ENCODE measurements at places on chromosomes 2 and 18.
A peak's percentile ranks its signal among the peaks of the same experiment; 100 is the strongest.

DNA sequence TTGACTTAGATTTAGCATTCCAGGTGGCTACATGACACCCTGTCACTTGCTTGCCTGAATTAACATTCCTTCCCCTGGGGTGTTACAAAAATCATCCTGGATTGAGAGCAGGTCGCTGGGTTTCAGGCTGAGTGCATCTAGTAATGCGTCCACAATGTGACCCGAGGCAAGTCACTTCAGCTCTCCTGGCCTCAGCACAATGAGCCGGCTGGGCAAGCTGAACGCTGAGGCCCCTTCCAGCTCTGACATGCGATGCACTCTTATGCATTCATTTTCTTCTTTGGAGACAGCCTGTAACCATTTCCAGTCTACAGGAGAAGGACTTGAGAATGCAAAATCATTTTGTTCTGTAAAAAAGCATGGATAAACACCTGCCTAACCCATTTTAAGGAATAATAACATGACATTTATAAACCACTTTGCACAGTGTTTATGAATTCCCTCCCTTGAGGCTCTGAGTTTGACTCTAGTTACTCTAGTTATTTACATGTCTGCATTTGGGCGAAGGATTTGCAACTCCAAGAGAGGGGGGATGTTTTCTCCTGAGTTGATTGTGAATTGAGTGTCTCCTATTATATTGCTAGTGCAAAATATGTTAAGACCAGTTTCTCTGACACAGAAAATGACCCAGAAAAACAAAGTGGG, 63.0 kb upstream of the CPO start:
- DNase-seq: no peak

- no peak for DNase-seq
Measured at GRCh38 chr2:203510941-203511305, 24.2 kb downstream of the RAPH1 start.

DNA sequence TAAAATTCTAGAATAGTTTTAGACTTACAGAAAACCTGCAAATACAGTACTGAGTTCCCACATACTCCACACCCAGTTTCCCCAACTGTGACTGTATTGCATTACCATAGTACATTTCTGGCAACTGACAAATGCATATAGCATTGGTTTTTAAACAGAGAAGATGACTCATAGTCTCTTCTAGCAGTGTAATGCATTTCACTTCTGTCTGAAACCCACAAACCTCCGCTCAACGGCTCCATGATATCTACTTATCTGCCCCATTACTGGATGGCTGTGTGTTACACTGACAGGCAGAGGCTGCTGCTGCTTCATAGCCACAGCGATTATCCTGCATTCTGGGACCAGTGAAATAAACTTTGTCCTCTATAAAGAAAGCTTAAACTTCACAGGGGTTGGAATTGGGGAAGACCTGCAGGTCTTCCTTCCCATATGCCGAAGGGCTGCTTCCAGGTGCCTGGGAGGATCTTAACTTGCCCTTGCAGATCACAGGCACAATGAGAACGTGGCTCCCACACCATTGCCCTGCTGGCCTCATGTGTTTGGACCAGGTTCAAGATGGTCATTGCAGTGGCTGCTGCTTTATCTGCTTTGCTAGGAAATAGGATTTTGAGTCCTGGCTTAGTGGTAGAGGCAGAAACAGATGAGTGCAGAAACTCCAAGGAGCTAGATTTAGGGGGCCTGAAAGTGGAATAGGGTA, 742.6 kb upstream of the HS6ST1 start:
- DNase-seq: no peak

- DNase-seq: no peak
Measured at GRCh38 chr2:147297820-147298219, 547.0 kb upstream of the ACVR2A start.

GRCh38 chr2:222792001-222792611, 68.7 kb upstream of the ACSL3 start:
- no peak for DNase-seq

DNA sequence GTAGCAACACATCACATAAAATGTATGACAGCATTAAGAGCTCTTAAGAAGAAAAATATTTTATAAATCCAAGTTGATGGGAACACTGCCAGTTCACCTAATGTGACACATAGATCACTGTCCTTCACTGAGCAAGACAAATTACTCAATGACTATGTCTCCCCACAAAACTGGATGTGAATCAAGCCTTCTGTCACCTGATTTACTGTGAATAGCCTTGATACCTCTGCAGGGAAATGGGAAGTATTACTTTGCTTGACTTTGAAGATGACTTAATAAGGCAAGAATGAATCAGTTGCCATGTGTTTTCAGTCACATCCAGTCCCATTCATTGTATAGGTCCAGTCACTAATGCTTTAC, 94.6 kb downstream of the NYAP2 start:
- DNase-seq: no peak

DNA sequence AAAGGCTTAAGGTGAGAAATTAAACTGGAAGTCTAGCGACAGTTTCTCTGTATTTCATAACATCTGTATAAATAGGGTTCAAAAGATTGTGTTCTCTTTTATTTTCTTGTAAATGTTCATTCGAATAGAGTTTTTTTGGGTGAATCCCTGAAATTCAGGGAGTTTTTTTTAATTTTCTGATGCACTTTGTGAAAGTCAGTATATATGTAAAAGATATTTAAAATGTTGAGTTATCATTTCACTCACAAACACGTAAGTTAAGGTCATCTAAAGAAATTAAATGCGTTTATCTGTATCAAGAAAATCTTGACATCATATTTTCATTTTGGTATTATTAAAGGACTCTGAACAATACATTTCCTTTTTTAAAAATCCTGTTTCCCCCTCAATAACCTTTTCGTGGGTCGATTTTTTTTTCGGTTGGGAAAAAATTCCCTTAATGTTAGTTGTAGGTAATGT, 3.4 kb downstream of the SP9 start:
- DNase-seq: no peak

DNA sequence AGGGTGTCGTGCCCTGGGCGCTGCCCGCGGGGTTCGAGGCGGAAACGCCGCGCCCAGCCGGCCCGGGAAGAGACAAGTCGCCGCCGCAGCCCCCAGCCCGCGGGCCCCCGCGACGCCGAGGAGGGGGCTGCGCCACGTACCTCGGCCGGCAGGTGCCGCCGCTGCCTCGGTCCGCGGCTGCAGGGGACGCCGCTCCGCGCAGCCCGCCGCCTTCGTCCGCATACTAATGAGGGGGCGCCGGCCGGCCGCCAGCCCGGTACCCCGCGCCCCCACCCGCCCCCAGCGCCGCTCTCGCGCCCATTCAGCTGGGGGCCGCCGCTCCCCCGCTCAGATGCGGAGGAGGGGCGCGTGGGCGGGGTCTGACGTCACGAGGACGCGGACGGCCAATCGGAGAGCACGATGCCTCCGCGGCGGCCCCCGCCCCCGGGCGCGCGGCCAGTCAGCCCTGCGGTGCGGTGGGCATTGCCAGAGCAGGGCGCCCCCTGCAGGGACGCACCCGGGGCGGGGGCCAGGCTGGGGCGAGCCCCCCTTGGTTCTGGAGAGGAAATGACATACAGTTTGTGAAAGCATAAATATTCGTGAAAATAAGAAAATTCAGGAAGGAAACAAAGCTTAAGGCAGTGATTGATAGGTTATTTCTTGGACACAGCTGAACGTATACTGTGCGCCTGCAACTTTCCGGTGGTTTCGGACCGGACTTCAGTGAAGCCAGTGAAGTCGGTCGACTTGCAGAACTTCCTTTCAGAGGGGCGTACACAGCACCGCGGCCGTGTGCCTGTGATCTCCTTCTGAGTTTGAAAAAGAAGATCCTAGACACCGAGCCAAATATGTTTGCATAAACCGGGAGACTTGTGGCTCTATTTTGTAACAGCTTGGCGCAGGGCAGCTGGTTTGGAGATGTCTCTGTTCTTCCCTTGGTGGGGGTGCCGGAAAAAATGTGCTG, at the start of gene ST3GAL5:
Gene ST3GAL5 (minus strand): TSS at position 307 of the 943 bp plus-strand sequence. CDS start 85 bp downstream, at position 222.
- peak; percentile 67 for DNase-seq

- no peak for DNase-seq
Measured at GRCh38 chr2:224440988-224441387, 39.1 kb upstream of the FAM124B start.

DNA sequence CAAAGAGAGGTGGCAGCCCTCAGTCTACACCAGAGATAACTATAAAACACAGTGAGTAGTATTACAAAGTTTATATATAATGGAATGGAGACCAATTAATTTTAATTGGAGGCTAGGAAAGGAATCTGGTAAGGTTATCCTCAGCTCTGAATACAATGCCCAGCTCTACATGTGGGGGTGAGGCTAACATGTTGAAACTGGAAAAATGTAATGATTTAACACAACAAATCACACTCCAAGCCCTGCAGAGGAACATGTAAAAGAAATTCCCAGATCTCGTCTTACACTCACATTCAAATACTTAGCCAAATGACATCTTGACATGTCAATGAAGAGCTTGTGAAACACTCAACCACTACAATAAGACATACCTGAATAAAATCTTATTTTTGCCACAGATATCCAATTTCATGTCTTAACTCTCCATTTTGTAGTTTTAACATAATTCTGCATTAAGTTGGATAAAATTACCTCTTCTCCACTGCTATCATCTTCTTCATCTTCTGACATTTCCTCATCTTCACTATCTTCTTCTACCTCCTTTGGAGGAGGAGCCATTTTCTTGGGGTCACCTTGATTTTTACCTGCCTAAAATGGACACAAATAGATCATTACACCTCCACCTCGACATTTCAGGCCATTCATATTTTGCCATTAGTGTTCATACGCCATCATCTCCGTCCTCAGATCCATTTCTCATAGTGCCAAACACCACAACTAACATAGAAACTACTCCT, 1.4 kb downstream of the NCL start:
- no peak for DNase-seq

GRCh38 chr2:60230037-60230436, 323.4 kb downstream of the BCL11A start:
- no peak for DNase-seq

DNA sequence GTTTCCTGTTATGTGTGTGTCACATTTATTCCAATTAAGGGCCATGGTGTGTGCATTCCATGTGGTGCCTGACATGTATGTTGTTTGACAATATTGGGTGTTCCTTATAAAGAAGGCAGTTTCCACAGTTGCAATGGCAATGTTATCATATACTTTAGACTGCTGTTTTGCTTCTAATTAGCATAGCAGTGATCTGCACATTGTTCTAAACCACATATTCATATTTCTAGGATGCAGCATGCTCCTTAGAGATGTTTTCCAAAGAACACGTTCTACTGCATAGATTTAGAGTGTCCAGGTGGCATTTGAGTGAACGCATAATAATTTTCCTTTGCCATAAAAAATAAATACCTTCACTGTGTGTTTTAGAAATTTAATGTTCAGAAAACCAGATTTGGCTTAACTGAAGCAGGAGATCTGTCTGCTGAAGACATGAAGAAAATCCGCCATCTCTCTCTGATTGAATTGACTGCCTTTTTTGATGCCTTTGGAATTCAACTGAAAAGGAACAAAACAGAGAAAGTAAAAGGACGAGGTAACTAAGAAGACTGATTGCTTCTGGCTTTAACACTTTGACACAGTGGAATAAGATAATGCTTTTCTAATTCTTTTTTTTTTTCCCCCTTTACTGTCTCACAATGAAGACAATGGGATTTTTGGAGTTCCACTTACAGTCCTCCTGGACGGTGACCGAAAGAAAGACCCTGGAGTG, 143.7 kb downstream of the ARHGAP28 start:
- DNase-seq: no peak

DNA sequence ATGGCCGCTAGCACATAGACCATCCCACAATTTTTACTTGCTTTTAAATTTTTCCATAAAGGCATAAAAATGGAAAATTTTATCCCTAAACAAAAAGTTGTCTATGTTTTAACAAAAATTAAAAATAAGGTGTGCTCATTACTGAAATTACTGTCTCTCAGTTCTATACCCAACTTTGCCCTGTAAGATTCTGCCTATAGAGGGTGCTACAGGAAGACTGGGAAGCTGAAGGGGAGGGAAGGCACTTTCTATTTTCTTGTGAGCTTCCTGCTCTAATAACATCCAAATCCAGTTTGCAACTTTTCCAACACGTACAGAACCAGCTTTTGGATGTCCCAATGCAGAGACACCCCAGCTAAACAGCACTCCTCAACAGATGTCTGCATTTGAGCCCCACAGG, 666.9 kb downstream of the PLCL1 start:
- no peak for DNase-seq

GRCh38 chr2:153584244-153584643, 105.7 kb upstream of the RPRM start:
- no peak for DNase-seq

DNA sequence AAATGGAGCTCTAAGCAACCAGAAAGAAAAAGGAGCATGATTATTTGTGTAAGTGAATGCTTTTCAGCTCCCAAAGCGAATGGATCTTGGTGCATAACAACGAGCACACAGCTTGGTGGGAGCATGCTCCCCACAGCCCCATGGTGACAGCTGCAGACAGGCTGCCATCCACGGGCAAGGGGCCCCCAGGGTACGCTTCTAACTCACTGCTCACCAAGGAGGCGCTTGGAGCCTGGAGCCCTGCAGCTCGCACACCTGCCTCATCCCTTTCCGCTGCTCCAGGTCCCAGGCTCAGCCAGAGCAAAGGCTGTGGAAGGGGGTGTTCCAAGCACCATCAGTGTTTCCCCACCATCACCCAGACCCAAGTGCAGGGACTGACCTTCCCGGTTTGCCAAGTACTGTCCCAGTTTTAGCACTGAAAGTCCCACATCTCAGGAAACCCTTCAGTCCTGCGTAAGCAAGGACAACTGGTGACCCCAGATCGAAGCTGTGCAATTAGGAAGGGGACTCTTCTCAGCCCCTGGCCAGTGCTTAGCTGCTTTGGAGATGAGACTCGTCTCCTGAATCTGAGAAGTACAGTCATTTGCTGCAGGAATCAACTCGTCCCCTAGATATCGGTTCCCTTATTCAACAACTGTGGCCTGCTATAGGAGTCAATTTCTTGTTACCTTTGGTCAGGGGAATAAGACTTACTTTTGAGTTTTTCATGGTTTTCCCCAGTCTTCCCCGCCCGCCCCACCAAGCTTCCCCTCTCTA, 50.0 kb upstream of the ATG16L1 start:
- DNase-seq: no peak

- no peak for DNase-seq
Measured at GRCh38 chr2:141455211-141455826, 675.5 kb downstream of the LRP1B start.

DNA sequence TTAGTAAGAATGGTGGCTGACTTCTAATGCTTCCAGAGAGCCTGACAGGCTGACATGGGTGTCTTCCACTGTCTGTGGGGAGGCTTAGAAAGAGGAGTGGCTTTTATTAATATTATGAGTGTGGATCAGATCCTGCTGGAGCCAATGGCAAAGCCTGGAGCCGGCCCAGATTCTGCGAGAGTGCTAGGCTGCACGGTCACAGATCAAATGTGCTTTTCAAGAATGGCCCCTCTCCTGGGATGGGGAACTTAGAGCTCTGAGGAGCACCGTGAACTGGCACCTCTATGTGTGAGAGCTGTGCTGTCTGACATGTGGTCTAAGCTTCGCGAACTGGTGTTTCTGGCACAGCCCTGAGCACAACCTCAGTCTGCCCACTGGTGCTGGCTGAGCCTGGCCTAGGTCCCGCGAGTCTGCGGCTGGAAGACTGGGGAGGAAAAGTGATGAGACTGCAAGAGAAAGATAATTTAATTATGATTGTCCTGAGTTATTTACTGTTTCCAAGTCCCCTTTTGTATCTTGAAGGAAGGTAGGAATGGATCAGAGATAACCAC, 70.4 kb downstream of the ASAP2 start:
- no peak for DNase-seq
